ENCODE measurements at places on chromosomes 4 and X. TPM values are rescaled to one million over a fixed set of nuclear protein-coding genes. Genes with fewer than 3 reads are reported as not detected.

Gene KCNE5
- total RNA-seq: not detected

- no peak overlapping the region for H3K27ac ChIP-seq
- no peaks in the 10 kb centered on the region for H3K27me3 ChIP-seq
- no peak for DNase-seq
- no peaks in the 10 kb centered on the region for H3K4me1 ChIP-seq
- H3K4me3 ChIP-seq: no peak overlapping the region
- no peaks in the 10 kb centered on the region for H3K36me3 ChIP-seq
Observed at GRCh38 chr4:69828828-69829227, 31.1 kb downstream of the SULT1E1 start.

DNA sequence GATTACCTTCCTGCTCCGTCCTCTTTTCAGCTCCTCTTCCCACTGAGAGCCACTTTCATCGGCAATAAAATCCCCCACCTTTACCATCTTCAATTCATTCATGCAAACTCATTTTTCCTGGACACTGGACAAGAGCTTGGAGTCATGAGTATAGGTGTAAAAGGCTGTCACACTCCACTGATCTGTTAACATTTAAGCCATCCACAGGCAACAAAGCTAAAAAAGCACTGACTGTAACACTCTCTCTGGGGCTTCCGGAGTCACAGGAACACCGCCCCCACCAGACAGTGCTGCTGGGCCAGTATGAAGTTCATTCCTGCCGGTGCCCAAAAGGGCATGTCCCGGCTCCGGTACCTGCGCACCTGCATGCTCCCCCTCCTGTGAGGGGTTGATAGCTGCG lies 38.5 kb downstream of the MAGEB5 start:
- H3K27me3 ChIP-seq: no peaks in the 10 kb centered on the region
- H3K27ac ChIP-seq: no peak overlapping the region
- H3K4me1 ChIP-seq: no peaks in the 10 kb centered on the region
- H3K4me3 ChIP-seq: no peak overlapping the region
- no peak for DNase-seq
- H3K36me3 ChIP-seq: no peaks in the 10 kb centered on the region

DNA sequence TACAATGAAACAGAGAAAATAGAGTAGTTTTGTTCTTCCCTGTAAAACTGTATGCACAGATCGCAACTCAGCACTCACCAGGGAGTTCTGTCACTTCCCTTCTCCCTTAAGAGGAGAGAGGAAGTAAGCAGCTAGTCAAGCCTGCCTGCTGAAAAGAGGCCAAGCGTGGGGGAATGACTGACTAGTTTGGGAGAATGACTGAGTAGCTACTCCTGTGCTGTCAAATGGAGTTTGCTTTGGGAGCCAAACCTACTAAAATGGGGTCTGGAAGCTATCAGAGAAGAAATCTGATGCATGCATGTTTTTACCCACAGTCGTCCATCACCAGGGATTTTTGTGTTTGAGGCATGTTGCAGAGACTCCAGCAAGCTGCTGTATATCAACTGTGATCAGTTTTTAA lies 54.6 kb upstream of the LHFPL1 start:
- no peaks in the 10 kb centered on the region for H3K36me3 ChIP-seq
- no peak overlapping the region for H3K4me3 ChIP-seq
- H3K27me3 ChIP-seq: no peaks in the 10 kb centered on the region
- DNase-seq: peak; percentile 48

- no peak overlapping the region for H3K4me3 ChIP-seq
- no peaks in the 10 kb centered on the region for H3K27me3 ChIP-seq
- H3K36me3 ChIP-seq: no peaks in the 10 kb centered on the region
- H3K4me1 ChIP-seq: no peaks in the 10 kb centered on the region
- no peak overlapping the region for H3K27ac ChIP-seq
Observed at GRCh38 chr4:120724656-120725055, 197.9 kb downstream of the PRDM5 start.

Gene GPC4
- total RNA-seq: 12.3 TPM

DNA sequence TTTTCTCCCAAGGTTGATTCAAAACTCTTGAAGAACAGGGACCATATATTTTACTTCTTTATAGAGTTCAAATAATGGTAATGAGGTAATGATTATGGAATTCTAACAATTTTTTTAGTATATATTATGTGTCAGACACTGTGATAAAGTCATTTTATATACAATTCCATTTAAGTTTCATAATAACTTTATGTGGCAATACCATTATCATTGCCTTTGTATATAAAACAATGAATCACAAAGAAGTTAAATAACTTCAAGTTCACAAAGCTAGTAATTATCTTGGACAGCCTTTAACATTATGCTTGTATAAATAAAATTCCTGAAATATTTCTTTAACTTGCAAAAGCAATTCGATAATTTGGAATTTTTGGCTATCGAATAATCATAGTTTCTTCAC lies 20.6 kb downstream of the MAGEC1 start:
- no peak overlapping the region for H3K27ac ChIP-seq
- no peaks in the 10 kb centered on the region for H3K4me1 ChIP-seq
- H3K36me3 ChIP-seq: no peaks in the 10 kb centered on the region
- H3K27me3 ChIP-seq: no peaks in the 10 kb centered on the region

Gene SLC7A11
- total RNA-seq: 0.26 TPM

Gene KIT
- total RNA-seq: 1.8 TPM

- no peak for DNase-seq
- H3K27me3 ChIP-seq: peaks cover 4% of the 10 kb centered on the region
- H3K27ac ChIP-seq: no peak overlapping the region
- H3K4me3 ChIP-seq: no peak overlapping the region
- H3K4me1 ChIP-seq: no peaks in the 10 kb centered on the region
- H3K36me3 ChIP-seq: no peaks in the 10 kb centered on the region
Observed at GRCh38 chrX:54799046-54799445, 991 bp upstream of the ITIH6 start.

DNA sequence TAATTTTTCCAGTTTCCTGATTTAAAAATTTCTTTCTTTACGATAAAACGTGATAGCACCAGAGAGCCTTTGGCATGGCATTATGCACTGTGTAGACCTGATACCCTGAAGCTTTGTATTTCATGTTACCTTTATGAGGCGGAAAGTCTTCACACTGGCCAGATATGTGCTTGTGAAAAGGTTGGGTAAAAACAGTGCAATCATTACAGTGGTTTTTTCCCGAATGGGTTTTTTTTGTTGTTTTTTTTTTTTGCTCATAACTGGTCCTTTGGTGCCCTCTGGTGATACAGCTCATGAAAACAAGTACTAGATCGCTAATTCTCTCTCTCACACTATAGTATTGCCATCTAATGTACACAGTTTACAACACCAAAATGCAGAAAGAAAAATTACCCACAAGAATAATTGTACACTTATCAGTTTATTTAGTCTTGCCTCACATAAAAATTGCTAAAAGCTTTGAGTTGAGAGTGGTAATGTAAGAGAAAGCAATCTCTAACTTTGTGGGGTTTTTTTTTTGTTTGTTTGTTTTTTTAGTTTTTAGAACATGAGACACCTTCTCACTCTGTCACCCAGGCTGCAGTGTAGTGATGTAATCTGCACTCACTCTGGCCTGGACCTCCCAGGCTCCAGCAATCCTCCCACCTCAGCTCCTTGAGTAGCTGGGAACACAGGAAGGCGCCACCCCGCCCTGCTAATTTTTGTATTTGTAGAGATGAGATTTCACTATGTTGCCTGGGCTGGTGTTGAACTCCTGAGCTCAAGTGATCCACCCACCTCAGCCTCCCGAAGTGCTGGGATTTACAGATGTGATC lies 21.3 kb downstream of the SPCS3 start:
- peaks cover 12% of the 10 kb centered on the region for H3K4me1 ChIP-seq
- no peak overlapping the region for H3K27ac ChIP-seq
- H3K27me3 ChIP-seq: no peaks in the 10 kb centered on the region
- no peak for DNase-seq
- H3K36me3 ChIP-seq: no peaks in the 10 kb centered on the region

DNA sequence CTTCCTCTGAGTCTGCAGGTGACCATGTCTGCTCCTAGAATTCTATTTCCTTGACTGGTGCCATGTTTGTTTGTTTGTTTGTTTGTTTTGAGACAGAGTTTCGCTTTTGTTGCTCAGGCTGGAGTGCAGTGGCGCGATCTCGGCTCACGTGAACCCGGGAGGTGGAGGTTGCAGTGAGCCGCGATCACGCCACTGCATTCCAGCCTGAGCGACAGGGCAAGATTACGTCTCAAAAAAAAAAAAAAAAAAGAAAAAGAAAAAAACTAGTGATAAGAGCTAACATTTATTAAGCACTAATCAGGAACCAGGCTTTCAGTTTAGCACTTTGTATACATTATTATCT lies 7.2 kb downstream of the SAT1 start:
- H3K4me1 ChIP-seq: no peaks in the 10 kb centered on the region
- DNase-seq: no peak
- H3K36me3 ChIP-seq: no peaks in the 10 kb centered on the region
- H3K27ac ChIP-seq: no peak overlapping the region

Gene GJB1
- not detected for total RNA-seq

Gene S100P
- total RNA-seq: not detected

- no peak overlapping the region for H3K4me3 ChIP-seq
- no peak overlapping the region for H3K27ac ChIP-seq
- no peaks in the 10 kb centered on the region for H3K27me3 ChIP-seq
- no peak for DNase-seq
Observed at GRCh38 chr4:142274137-142274536, 572.0 kb downstream of the INPP4B start.

DNA sequence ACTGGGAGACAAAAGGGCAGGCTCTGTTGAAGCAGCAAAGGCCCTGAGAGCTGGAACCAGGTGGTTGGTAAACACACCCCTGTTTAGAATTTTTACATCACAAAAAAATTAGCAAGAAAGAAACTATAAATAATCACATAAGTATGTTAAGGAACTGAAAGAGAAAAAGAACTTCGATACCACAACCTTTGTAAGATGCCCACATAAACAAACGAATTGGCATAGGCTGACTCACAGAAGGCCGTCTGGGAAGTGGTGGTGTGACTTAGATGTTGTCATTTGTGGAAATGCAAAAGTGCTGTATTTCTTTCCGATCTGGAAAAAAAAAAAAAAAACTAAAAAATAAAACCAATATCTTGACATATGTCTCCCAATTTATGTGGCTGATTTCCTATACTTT lies 235.1 kb downstream of the USP46 start:
- H3K4me3 ChIP-seq: no peak overlapping the region
- no peaks in the 10 kb centered on the region for H3K36me3 ChIP-seq
- no peak overlapping the region for H3K27ac ChIP-seq
- no peaks in the 10 kb centered on the region for H3K27me3 ChIP-seq
- DNase-seq: no peak

- no peaks in the 10 kb centered on the region for H3K4me1 ChIP-seq
- no peaks in the 10 kb centered on the region for H3K27me3 ChIP-seq
- peak; percentile 15 for DNase-seq
- H3K36me3 ChIP-seq: no peaks in the 10 kb centered on the region
Observed at GRCh38 chr4:124631760-124632159, 80.8 kb downstream of the ANKRD50 start.

DNA sequence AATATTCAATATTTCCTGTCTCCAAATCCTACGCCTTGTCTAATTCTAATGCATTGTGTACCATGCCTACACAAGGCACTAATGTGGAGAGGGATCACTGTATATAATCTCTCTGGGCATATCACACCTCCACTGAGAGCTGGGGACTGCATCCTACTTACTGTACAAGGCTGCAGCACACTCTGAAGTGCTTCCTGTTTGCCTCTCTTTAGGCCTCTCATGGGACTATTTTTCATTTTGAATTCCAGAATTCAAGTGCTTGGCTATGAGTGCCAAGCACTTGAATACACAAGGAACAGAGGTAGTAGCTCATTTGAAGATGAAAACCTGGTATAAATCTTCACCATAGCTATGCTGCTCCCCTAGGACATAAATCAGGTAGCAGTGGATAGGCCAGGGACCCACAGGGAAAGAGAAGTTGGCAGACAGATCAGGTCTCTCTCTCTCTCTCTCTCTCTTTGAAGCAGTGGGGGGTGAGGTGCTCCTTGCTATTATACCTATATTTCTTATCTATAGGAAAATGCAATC lies 229.7 kb upstream of the MBNL3 start:
- no peak overlapping the region for H3K4me3 ChIP-seq
- H3K36me3 ChIP-seq: no peaks in the 10 kb centered on the region
- no peak for DNase-seq
- H3K4me1 ChIP-seq: no peaks in the 10 kb centered on the region
- H3K27ac ChIP-seq: no peak overlapping the region
- no peaks in the 10 kb centered on the region for H3K27me3 ChIP-seq

GRCh38 chr4:145154573-145154972 lies 25.8 kb downstream of the OTUD4 start:
- H3K27me3 ChIP-seq: no peaks in the 10 kb centered on the region
- H3K27ac ChIP-seq: peak overlapping the region; percentile 63
- H3K4me1 ChIP-seq: peaks cover 19% of the 10 kb centered on the region
- H3K36me3 ChIP-seq: peaks cover 78% of the 10 kb centered on the region

Gene NWD2
- total RNA-seq: not detected

DNA sequence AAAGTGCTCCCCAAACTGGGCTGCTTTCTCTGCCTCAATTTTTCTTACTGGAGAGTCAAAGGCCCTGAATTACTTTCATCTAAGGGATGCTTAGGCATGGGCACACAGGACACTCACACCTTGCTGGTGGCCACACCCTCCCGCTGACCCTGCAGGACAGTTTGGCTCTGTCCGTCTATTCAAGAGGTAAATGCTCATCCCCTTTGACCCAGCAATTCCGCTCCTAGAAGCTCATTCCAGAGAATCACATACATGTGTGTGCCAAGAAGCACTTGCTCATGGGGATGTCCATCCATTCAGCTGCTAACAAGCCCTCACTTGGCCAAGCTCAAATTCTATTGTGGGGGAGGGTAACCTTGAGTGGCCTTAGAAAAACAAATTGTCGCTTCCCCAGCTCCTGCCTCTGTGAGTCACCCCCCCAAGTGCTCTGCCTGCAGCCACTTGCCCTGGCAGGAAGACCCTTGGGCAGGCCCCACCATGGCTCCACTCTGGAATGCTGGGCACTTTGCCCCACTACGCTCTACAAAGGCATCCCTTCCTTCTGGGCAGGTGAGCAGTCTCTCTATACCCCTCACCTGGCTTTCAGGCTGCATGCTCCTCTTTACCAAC lies 54.5 kb downstream of the HTRA3 start:
- no peak overlapping the region for H3K4me3 ChIP-seq
- no peak for DNase-seq
- H3K27me3 ChIP-seq: no peaks in the 10 kb centered on the region
- peaks cover 16% of the 10 kb centered on the region for H3K4me1 ChIP-seq
- H3K27ac ChIP-seq: no peak overlapping the region

Gene DAPP1
- total RNA-seq: 1.3 TPM

DNA sequence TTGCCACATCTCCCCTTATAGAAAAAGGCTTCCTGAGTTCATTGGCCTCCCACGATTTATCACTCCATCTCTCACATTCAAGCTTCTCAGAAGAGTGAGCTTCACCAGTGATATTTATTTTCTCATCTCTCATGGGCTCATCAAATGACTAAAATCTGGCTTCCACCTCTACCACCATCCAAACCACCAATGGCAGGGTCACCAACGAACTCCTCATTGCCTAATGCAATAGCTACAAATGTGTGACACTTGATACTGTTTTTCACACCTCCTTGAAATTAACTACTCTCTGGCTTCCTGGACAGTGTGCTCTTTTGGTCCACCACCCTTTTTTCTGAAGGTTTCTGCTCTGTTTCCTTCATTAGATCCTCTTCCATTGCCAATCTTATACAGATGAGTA lies 129.0 kb downstream of the SH2D1A start:
- DNase-seq: no peak
- H3K4me1 ChIP-seq: no peaks in the 10 kb centered on the region
- H3K36me3 ChIP-seq: no peaks in the 10 kb centered on the region
- H3K27me3 ChIP-seq: no peaks in the 10 kb centered on the region

Gene GBA3
- total RNA-seq: not detected

Gene SMR3B
- not detected for total RNA-seq

- no peaks in the 10 kb centered on the region for H3K36me3 ChIP-seq
- H3K4me1 ChIP-seq: no peaks in the 10 kb centered on the region
- no peak overlapping the region for H3K4me3 ChIP-seq
- no peak overlapping the region for H3K27ac ChIP-seq
- DNase-seq: no peak
- no peaks in the 10 kb centered on the region for H3K27me3 ChIP-seq
Observed at GRCh38 chrX:38170556-38170955, 50.1 kb downstream of the SRPX start.

Data from psoas muscle (tissue), 8 donors.